ENCODE measurements at places on chromosomes 2 and 18. TPM values are rescaled to one million over a fixed set of nuclear protein-coding genes. Genes with fewer than 3 reads are reported as not detected.
A peak's percentile ranks its signal among the peaks of the same experiment; 100 is the strongest.

Gene GPR45
- total RNA-seq = not detected

Gene ANO7
- total RNA-seq = 2.7 TPM

Gene C2orf49
- total RNA-seq = 20.3 TPM

DNA sequence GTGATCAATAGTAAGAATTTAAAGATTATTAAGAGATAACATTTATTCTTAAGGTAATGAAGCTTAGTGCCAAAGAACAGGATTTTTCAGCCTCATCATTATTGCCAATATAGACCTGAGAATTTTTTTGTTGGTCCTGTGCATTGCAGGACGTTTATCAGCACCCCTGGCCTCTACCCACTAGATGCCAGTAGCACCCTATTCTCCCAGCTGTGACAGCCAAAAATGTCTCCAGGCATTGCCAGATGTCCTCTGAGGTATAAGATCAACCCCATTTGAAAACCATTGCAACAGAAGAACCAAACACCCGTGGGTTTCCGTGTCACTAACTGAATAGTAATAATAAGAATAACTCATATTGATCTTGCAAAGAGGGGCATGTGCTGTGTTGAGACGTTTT is 700.0 kb upstream of the SOX11 start:
- H3K27me3 ChIP-seq = no peaks in the 10 kb centered on the region
- no peak overlapping the region for H3K27ac ChIP-seq
- H3K36me3 ChIP-seq = no peaks in the 10 kb centered on the region
- H3K4me3 ChIP-seq = no peak overlapping the region
- DNase-seq = no peak
- no peaks in the 10 kb centered on the region for H3K4me1 ChIP-seq

DNA sequence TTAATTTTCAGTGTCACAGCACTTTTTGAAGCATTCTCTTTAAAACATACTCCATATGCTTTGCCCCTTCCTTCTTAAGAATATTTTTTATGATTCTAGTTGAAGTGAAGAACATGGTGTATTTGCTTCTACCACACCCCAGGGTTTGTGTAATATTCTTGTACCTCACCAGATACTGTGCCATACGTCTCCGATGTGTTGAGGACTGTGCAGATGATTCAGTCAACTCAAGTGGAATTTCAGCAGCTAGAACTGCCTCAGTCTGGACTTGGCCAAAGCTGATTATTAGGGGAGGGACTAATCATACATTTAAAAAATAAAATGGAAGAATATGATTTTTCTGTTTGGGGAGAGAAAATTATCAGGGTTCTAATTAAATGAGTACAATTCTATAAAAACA is 115.7 kb downstream of the MYO1B start:
- no peak overlapping the region for H3K27ac ChIP-seq
- H3K4me3 ChIP-seq = no peak overlapping the region
- peaks cover 5% of the 10 kb centered on the region for H3K4me1 ChIP-seq
- no peaks in the 10 kb centered on the region for H3K27me3 ChIP-seq
- no peak for DNase-seq
- H3K36me3 ChIP-seq = no peaks in the 10 kb centered on the region

GRCh38 chr2:62196278-62196901 is 475 bp downstream of the B3GNT2 start:
- no peaks in the 10 kb centered on the region for H3K36me3 ChIP-seq
- peaks cover 5% of the 10 kb centered on the region for H3K4me1 ChIP-seq
- DNase-seq = peak; percentile 48
- H3K27ac ChIP-seq = peak overlapping the region; percentile 74

GRCh38 chr2:181779288-181780021 is 99.1 kb upstream of the NEUROD1 start:
- H3K4me3 ChIP-seq = no peak overlapping the region
- no peaks in the 10 kb centered on the region for H3K36me3 ChIP-seq
- H3K27ac ChIP-seq = no peak overlapping the region
- no peak for DNase-seq

- DNase-seq = no peak
- H3K4me1 ChIP-seq = no peaks in the 10 kb centered on the region
- no peaks in the 10 kb centered on the region for H3K27me3 ChIP-seq
- H3K36me3 ChIP-seq = no peaks in the 10 kb centered on the region
- no peak overlapping the region for H3K27ac ChIP-seq
Observed at GRCh38 chr2:163778045-163778781, 42.4 kb upstream of the FIGN start.

DNA sequence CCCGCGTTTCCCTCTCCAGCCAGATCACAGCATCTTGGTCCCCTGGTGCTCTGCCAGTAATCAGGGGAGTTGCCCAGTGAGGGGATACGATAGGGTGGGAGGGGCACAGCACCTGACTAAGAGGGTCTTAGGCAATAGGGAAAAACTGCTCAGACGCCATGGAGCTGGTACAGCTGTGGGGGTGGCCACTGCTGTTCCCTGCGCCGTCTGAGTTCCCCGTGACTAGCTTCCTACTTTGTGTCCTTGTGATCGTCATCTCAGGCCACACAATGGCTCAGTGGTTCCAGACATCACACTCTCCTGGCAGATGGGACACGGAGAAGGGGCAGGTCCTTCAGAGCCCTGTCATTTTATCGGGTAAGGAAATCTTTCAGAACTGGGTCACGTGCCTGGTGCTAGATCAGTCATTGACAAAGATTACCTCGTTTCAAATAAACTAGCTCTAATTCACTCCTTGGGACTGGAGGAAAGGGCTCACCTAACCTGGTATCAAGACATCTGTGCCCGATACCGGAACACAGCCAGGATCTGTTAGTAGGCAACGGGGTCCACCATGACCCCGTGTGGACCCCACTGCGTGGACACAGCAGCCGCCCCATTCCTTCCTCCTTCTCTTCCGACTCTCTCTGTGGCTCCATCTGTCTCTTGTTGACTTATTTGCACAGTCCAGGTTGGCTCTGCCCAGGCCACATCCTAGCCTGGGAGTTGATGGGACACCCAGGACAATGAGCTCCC is 101.6 kb downstream of the PTGR3 start:
- no peaks in the 10 kb centered on the region for H3K27me3 ChIP-seq
- H3K36me3 ChIP-seq = no peaks in the 10 kb centered on the region
- H3K4me3 ChIP-seq = no peak overlapping the region
- H3K27ac ChIP-seq = no peak overlapping the region

DNA sequence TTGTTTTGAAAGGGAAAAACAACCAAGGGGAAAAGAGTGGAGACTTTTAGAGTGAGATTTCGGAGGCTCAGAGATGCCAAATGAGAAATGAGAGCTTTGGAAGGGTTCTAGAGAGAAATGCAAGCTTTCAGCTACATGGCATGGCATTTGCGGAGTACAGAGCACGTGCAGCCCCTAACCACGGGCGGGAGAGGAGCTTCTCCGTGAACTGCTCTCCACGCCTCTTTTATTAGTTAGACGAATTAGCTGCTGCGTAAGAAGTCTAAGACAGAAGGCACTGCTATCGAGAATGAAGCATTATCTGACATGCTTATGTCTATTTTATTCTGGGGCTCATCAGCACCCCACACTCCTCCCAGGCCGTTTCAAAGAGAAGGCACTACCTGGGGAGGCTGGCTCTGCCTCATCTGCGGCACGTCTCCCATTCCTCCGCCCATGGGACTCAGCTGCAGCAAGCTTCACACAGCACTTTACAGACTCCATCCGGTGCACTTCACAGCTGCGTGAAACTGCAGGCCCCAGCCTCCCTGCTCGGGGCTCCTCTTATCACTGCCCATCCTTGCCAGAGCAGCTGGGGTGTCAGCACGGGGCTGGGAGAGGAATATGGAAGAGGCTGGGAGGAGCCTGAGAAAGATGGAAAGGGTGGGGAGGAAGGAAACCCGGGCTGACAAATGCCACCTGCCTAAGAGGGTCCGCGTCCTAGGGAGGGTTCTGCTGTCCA is 207.3 kb upstream of the APCDD1 start:
- peaks cover 10% of the 10 kb centered on the region for H3K4me1 ChIP-seq
- no peak overlapping the region for H3K4me3 ChIP-seq
- DNase-seq = peak; percentile 74
- peak overlapping the region; percentile 9 for H3K27ac ChIP-seq

GRCh38 chr2:128520791-128521190 is 202.1 kb upstream of the HS6ST1 start:
- no peak overlapping the region for H3K4me3 ChIP-seq
- no peaks in the 10 kb centered on the region for H3K36me3 ChIP-seq
- H3K27me3 ChIP-seq = no peaks in the 10 kb centered on the region
- DNase-seq = no peak

Measured in ovary (tissue), 10 donors.